ENCODE measurements at places on chromosomes 12 and 14.

DNA sequence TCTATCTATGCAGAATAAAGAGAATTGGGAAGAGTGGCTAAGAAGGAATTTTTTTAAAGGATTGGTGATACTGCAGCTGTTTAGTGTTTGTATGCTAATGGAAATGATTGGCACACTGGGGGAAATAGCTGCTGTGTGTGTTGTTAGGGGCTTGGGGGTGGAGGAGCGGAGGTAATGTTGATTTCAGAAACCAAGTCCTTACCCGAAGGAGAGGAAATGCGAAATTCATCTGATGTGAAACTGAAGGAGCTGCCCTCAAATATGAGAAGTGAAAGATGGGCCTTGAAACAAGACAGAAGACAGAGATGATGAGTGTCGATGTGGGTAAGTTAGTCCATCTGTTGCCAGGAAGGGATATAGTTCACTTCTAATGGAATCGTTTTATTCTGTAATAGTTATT is 21.2 kb upstream of the RNASE12 start:
- DNase-seq: no peak

DNA sequence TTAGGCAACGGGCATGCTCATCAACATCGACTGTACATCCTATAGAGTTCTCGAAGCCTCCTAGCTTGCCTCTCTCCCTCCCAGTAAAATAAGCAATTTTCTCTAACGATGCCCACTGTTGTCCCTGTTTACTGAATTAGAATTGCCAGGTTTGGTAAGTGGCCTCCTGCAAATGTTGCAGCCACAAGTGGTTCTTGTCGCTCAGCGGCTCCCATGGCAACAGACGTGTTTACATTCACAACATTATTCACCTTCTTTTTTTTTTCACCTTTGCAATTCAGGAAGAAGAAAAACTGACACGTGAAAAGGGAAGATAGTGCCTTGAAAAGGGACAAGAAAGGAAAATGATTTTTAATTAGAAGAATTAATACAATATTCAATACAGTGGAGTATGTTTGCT is 100.9 kb upstream of the PKP2 start:
- DNase-seq: no peak

GRCh38 chr12:120651821-120652220 is 11.4 kb downstream of the CABP1 start:
- DNase-seq: no peak

- DNase-seq: no peak
Observed at GRCh38 chr12:53928054-53928835, 10.4 kb upstream of the HOXC13 start.

GRCh38 chr12:52049286-52049685 is 2.0 kb upstream of the NR4A1 start:
- no peak for DNase-seq

DNA sequence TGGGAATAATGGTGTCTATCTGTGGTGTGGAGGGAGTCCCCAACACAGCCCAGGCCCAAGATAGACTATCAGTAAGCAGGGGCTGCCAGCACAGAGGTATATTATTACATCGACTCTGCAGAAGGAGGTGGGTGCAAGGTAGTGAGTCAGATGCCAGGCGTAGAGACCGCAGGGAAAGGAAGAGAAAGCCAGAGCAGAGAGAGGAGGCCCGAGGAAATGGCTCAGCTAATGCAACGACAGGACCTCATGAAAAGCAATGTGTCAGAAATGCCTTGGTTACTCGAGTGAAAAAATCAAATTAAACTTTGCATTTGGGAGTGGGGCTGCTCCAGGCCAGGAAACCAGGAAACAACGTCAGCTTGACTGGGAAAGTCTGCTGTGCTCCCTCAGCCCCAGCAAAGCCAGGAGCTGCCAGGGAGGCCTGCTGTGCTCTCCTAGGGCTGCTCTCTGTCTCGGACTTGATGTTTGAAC is 173.2 kb downstream of the SUDS3 start:
- DNase-seq: no peak

DNA sequence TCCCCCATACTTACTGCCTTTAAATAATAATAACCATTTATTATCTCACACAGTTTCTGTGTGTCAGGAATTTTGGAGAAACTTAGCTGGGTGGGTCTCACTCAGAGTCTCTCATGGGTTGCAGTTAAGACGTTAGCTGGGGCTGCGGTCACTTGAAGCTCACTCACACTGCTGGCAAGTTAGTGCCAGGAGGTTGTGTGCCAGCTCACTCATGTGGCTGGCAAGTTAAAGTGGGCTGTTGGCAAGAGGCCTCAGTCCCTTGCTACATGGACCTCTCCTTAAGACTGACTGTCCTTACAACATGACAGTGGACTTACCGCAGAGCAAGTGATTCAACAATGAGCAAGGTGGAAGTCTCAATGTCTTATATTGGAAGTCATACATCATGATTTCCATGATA is 61.3 kb upstream of the AVPR1A start:
- no peak for DNase-seq

DNA sequence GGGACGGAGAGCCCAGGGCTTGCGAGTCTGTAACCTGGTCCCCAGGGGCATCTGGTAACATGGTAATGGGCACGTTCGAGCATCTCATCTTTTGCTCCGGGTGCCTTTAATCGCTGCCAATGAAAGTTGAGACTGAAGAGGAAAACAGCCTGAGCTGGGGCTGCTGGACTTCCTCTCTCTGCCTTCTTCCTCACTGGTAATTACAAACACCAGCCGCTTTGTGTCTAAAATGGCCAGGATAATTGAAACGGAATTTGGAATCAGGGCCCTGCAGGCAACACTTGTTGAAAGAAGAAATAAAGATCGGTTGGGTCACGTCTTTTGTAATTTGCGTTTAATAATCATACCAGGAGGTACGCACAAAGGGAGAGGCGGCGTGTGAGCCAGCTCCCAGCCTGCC is 51.5 kb upstream of the GPATCH2L start:
- no peak for DNase-seq

GRCh38 chr14:102007916-102008418 is 43.6 kb downstream of the DYNC1H1 start:
- no peak for DNase-seq

- DNase-seq: no peak
Observed at GRCh38 chr14:106174206-106174605, 647.8 kb downstream of the TMEM121 start.
